Hippocampal formation (tissue), 2 donors: ENCODE measurements at places on chromosomes 5 and 9.

GRCh38 chr5:9098990-9099389 lies 446.9 kb downstream of the SEMA5A start:
- DNase-seq, result no peak

DNA sequence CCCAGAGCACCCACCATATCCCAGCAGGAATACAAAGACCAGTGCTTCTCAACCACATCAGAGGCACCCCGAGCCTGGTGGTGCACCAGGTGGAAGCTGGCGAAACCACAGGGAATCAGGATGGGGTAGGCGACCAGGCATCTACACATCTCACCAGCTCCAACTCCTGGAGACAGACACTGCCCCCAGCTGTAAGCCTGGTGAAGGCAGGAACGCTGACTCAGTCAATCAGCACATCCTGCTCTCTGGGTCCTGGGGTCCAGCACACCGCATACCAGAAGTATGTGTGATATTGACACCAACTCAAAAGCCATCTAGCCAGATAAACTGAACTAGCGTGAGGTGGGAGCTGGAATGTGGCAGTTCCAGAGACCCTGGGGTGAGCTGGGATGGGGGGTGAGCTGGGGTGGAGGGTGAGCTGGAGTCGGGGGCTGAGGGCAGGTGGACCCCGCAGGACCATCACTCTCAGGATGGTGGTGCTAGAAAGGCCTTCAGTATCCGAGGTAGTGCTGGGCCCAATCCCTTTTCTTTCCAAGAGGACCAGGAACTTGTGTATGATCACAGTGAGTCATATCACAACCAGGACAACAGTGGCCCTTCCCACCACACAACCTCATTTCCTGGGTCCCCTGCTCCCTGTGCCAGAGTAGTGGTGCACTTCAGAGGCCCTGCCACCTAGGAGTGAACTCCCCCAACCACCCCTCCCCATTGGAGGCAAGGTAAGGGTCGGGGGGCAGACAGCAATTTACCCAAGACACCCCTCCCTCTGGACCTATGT lies 2.5 kb downstream of the DBN1 start:
- DNase-seq, result no peak

DNA sequence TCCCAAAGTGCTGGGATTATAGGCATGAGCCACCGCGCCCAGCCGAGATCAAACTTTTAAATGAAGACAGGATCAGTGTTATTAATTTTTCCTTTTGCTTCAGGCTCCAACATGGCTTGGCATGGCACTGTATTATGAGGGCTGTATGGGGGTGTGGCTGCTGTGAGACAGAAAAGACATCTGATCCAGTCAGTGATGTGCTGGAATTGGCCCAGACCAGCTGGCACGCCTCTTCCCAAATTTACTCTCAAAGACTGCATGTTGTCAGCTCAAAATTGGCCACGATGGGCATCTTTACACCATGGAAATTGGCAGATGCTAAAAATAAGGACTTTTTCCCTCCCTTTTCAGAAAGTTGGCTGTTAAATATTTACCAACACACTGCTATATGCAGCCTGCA lies 12.1 kb upstream of the COL27A1 start:
- no peak for DNase-seq

GRCh38 chr9:124964604-124965003 lies 23.7 kb upstream of the GOLGA1 start:
- DNase-seq, result no peak

GRCh38 chr5:76896196-76896595 lies 46.4 kb downstream of the S100Z start:
- DNase-seq, result no peak
